ENCODE measurements at places on chromosomes 12 and 14. TPM values are rescaled to one million over a fixed set of nuclear protein-coding genes. Genes with fewer than 3 reads are reported as not detected.

GRCh38 chr12:52080403-52081251 is 1.1 kb downstream of the SMIM41 start:
- H3K27me3 ChIP-seq = no peaks in the 10 kb centered on the region
- peaks cover 4% of the 10 kb centered on the region for H3K4me1 ChIP-seq
- no peak for DNase-seq
- H3K27ac ChIP-seq = no peak overlapping the region
- peaks cover 26% of the 10 kb centered on the region for H3K36me3 ChIP-seq

DNA sequence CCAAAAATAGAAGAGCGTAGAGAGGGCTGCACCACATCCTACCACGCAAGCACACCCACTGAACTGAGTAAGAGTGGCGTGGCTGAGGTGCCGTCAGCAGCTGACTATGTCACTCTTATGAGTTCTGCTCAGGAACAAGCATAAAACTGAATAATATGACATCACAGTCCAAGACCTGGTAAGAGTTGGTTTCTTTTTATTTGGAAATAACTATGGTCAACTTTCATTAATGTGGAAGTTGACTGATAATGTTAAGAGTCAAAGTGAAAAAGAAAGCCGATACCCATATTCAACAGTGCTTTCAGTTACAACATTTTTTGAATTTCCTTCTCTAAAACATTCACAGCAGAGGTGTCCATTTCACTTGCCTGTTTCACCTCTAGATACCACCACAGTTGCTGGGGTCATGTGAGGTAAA is 44.6 kb downstream of the GNS start:
- H3K4me1 ChIP-seq = peaks cover 28% of the 10 kb centered on the region
- H3K27ac ChIP-seq = peak overlapping the region; percentile 42
- peak; percentile 15 for DNase-seq
- no peak overlapping the region for H3K4me3 ChIP-seq
- H3K27me3 ChIP-seq = no peaks in the 10 kb centered on the region
- H3K36me3 ChIP-seq = peaks cover 58% of the 10 kb centered on the region

DNA sequence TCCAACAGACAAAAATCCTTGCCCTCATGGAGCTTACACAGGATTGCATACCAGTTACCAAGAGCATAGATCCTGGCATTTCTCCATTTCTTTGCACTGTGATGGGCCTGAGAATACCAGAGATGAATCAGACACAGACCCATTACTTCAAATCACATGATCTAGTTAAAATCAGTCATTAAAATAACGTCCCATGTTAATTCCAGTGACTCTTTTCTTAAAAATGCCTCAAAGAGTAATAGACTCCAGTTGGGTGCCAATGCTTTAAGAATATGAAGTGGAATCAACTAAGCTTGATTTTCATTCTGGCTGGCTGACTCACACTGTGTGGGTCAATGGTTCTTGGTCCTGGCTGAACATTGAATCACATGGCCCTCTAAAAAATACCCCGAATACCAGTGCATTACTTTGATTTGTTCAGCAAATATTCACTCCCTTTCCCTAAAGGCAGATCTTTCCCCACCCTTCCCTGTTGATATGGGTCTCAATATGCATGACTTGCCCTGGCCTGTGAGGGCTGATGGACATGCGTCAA is 11.0 kb downstream of the ASB2 start:
- peak overlapping the region; percentile 99 for H3K27ac ChIP-seq
- H3K36me3 ChIP-seq = peaks cover 66% of the 10 kb centered on the region
- no peaks in the 10 kb centered on the region for H3K27me3 ChIP-seq

DNA sequence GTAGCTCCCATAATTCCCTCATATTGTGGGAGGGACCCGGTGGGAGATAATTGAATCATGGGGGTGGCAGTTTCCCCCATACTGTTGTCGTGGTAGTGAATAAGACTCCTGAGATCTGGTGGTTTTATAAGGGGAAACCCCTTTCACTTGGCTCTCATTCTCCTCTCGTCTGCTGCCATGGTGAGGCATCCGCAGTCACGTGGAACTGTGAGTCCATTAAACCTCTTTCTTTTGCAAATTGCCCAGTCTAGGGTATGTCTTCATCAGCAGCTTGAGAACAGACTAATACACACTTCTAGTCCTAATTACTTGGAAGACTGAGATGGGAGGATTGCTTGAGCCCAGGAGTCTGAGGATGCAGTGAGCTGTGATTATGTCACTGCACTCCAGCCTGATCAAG is 64.4 kb downstream of the TMX1 start:
- H3K4me3 ChIP-seq = no peak overlapping the region
- H3K27ac ChIP-seq = no peak overlapping the region
- H3K36me3 ChIP-seq = no peaks in the 10 kb centered on the region
- peaks cover 4% of the 10 kb centered on the region for H3K27me3 ChIP-seq
- H3K4me1 ChIP-seq = peaks cover 13% of the 10 kb centered on the region
- DNase-seq = no peak

DNA sequence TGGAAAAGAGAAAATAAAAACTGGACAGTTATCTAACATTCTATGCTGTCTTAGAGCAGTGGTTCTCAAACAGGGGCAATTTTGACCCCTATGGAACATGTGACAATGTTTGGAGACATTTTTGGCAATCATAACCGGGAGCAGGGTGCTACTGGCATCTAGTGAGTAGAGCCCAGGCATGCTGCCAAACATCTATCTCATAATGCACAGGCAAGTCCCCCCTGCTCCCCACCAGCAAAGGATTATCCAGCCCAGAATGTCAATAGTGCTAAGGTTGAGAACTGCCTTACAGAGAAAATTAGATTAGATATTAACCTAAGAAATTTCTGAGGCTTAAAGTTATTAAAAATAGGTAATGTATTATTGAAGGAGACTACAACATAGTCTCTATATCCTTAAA is 22.9 kb upstream of the CATSPERB start:
- H3K36me3 ChIP-seq = peaks cover 15% of the 10 kb centered on the region
- H3K4me3 ChIP-seq = no peak overlapping the region
- no peak overlapping the region for H3K27ac ChIP-seq
- no peak for DNase-seq

DNA sequence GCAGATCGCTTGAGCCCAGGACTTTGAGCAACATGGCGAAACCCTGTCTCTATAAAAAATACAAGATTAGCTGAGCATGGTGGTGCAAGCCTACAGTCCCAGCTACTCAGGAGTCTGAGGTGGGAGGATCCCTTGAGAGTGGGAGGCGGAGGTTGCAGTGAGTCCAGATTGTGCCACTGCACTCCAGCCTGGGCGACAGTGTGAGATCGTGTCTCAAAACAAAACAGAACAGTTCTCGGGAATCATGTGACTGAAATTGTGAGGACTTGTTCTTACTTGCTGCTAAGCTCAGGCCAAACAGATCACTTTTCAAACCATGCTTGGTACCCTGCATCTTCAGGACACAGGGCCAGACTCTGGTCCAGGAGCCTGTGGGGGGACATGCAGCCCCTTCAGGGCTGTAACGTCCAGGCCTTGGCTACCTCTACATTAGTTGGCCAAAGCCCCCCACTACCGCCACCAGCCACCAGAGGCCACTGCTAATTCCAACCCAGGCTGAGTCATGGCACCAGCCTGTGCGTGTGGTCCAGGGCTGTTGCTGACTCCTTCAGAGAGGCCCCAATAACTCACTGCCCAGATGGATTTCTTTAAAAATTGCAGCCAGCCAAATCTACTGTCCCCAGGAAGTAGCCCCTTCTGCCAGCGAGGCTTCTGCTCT is 33.4 kb upstream of the SYNDIG1L start:
- no peaks in the 10 kb centered on the region for H3K36me3 ChIP-seq
- H3K27me3 ChIP-seq = peaks cover 4% of the 10 kb centered on the region
- H3K4me3 ChIP-seq = no peak overlapping the region
- no peaks in the 10 kb centered on the region for H3K4me1 ChIP-seq

- no peaks in the 10 kb centered on the region for H3K36me3 ChIP-seq
- H3K4me3 ChIP-seq = no peak overlapping the region
- peaks cover 25% of the 10 kb centered on the region for H3K27me3 ChIP-seq
- H3K27ac ChIP-seq = no peak overlapping the region
- no peak for DNase-seq
These were observed 8.7 kb downstream of the KLRC4 start for GRCh38 chr12:10400829-10401228.

DNA sequence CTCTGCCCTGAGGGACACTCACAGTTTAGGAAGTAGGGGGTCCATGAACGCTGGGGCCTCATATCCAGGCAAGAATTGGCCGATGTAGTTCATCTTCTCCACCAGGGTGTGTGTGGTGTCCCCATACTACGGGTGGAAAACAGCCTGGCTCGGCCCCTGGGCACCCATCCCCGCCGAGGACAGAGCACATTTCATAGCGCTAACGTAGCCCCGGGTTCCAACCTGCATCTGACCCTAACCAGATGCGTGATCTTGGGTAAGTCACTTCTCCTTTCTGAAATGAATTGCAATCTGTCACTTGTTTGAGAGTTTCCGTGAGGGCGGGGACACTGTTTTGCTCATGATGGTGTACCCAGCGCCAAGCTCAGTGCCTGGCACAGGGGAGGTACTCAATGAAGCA is 9.0 kb downstream of the HPD start:
- no peak for DNase-seq
- H3K27me3 ChIP-seq = no peaks in the 10 kb centered on the region
- no peak overlapping the region for H3K4me3 ChIP-seq
- H3K36me3 ChIP-seq = no peaks in the 10 kb centered on the region
- H3K27ac ChIP-seq = no peak overlapping the region

GRCh38 chr14:99345472-99345871 is 73.5 kb upstream of the BCL11B start:
- H3K4me1 ChIP-seq = no peaks in the 10 kb centered on the region
- H3K27me3 ChIP-seq = peaks cover 7% of the 10 kb centered on the region
- H3K27ac ChIP-seq = no peak overlapping the region

- H3K4me1 ChIP-seq = peaks cover 61% of the 10 kb centered on the region
- H3K27me3 ChIP-seq = peaks cover 3% of the 10 kb centered on the region
- no peak overlapping the region for H3K4me3 ChIP-seq
- peaks cover 40% of the 10 kb centered on the region for H3K36me3 ChIP-seq
These were observed 4.3 kb downstream of the NIN start for GRCh38 chr14:50826681-50827080.

GRCh38 chr12:14418451-14418890 is 53.0 kb downstream of the ATF7IP start:
- H3K27me3 ChIP-seq = no peaks in the 10 kb centered on the region
- no peak for DNase-seq
- H3K27ac ChIP-seq = no peak overlapping the region
- H3K4me1 ChIP-seq = peaks cover 37% of the 10 kb centered on the region
- H3K36me3 ChIP-seq = peaks cover 58% of the 10 kb centered on the region

GRCh38 chr12:47910486-47910885 is 5.7 kb upstream of the VDR start:
- peaks cover 47% of the 10 kb centered on the region for H3K27me3 ChIP-seq
- H3K27ac ChIP-seq = no peak overlapping the region
- H3K36me3 ChIP-seq = no peaks in the 10 kb centered on the region
- no peak overlapping the region for H3K4me3 ChIP-seq
- H3K4me1 ChIP-seq = peaks cover 11% of the 10 kb centered on the region

DNA sequence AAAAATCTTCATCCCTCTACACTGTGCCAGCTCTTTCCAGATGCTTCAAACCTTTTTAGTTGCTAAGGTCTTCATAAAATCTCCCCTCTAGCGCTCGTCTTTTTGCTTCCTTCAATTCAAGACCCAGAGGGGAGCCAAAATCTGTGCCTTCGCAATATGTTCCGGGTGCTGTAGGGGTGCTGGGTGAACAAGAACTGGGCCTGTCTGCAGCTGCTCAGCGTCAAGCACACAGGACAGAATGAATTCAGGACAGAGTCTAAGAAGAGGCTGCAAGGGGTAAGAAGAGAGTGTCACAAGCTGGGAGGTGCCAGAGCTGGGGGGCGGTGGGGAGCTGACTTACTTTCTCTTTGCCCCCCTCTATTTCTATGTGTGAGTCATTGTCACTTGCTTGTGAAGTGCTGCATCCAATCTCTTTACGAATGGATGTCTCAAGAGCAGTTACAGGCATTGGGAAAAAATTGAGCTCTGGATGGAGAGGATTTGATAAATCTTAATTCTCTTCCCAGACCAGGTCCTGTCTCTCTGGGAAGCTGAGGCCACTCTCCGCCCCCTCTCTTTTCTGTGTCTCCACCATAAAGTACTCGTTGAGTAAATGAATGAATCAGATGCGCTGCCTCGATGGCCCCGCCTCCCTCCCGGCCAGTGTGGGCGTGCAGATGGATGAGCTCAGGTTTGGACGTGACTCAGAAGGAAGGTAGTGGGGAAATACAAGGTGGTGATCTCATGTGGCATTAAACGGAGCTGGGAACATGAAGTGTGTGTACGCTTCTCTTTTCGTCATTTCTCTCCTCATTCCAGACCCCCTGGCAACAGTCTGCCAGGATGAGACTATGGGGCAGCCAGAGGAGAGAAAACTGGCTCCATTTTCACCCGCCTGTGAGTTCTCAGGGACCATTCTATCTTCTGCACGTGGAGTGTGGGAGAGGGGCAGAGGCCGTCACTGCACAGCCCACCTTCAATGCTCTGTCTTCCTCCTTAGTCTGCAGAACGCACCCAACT is 91.3 kb downstream of the TSPAN9 start:
- DNase-seq = no peak
- H3K27me3 ChIP-seq = peaks cover 5% of the 10 kb centered on the region
- peak overlapping the region; percentile 43 for H3K27ac ChIP-seq
- H3K36me3 ChIP-seq = no peaks in the 10 kb centered on the region
- H3K4me1 ChIP-seq = peaks cover 18% of the 10 kb centered on the region

GRCh38 chr12:49534731-49535278 is 4.0 kb upstream of the KCNH3 start:
- no peak overlapping the region for H3K4me3 ChIP-seq
- peaks cover 31% of the 10 kb centered on the region for H3K27me3 ChIP-seq
- DNase-seq = no peak
- no peaks in the 10 kb centered on the region for H3K36me3 ChIP-seq

GRCh38 chr12:29863665-29864064 is 79.9 kb upstream of the TMTC1 start:
- H3K27ac ChIP-seq = no peak overlapping the region
- no peaks in the 10 kb centered on the region for H3K27me3 ChIP-seq
- H3K36me3 ChIP-seq = no peaks in the 10 kb centered on the region
- no peak for DNase-seq
- H3K4me3 ChIP-seq = no peak overlapping the region

The LRP1 gene
- 2.1 TPM for total RNA-seq

The RITA1 gene
- 27.2 TPM for total RNA-seq

The IPO8 gene
- 44.3 TPM for total RNA-seq

The POTEG gene
- total RNA-seq = not detected

The AKAP6 gene
- total RNA-seq = 1.0 TPM

The RFX4 gene
- not detected for total RNA-seq

The ARHGAP9 gene
- 106 TPM for total RNA-seq

The M6PR gene
- 175 TPM for total RNA-seq

The DHRS2 gene
- total RNA-seq = 2.3 TPM

The PPP4R4 gene
- 1.2 TPM for total RNA-seq

The ASIC1 gene
- 20.7 TPM for total RNA-seq

The CISTR gene
- total RNA-seq = not detected

The BCL2L2 gene
- total RNA-seq = 9.3 TPM

The COQ5 gene
- 29.3 TPM for total RNA-seq

The LRP1-AS gene
- not detected for total RNA-seq

The PRMT5 gene
- total RNA-seq = 152 TPM

The CD163 gene
- total RNA-seq = not detected

The ESPL1 gene
- total RNA-seq = 75.3 TPM
